Mesendoderm (in vitro differentiated cells): ENCODE measurements at places on chromosomes 1 and 21.

DNA sequence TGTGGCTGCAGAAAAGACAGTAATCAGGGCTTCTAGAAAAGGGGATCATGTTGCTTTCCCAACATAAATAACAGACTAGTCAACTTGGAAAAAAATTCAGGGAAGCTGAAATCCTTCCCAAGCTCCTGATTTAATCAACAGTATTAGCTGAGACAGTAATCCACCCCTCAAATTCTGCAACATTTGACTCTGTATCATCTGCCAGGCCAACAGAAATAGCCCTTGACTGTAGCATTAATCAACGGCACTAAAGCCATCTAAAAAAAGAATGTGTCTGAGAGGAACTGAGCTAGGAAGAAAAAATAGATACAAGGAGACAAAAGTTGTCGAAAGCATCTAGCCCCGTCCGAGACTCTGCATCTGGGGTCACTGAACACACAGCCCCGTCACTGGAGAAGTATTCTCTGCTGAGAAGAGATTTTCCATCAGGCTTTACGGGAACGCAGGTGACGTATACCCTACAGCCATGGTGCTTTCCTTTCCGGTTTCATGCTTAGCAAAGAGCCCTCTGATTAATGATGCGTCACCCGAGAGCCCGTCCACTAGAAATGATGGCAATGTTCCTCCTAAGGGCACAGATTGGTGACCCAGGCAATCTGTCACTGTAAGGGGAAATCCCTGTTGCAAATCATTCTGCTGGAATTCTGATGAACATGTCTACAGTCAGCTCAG is 42.1 kb upstream of the TP53BP2 start:
- DNase-seq = no peak

DNA sequence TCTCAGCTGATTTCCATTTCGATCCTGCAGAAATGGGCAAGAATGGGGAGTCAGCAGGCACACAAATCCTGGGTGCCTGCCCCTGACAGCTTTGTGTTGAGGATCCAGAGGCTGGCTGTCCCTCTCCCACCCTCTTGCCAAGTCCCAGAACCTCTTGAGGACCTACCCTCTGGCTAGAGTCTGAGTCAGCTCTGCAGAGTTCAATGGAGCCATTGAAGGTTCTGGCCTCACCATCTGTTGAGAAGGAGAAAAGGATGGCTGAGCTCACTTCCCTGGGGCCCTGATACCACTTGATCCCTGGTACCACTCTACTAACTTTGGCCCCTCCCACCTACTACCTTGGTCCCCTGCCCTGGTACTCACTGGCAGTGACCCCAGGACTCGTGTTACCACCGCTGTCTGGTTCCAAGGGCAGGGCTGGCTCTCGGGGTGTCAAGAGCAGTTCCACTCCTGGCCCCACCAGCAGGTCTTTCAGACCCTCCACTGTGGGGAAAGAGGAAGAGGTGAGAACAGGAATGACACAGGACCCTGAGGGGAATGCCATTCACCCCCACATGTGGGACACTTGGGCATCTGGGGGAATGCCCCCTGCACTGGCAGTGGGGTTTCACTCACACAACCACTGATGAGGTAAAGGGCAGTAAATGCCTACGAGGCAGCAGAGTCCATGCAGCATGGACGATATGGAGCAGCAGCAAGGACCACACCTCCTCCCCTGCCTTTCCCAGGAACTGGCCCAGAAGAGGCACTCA is 10.5 kb downstream of the RXFP4 start:
- DNase-seq = no peak

GRCh38 chr1:180117764-180118116 is 36.9 kb upstream of the QSOX1 start:
- DNase-seq = no peak

GRCh38 chr21:15539376-15539775 is 190.4 kb upstream of the USP25 start:
- no peak for DNase-seq

DNA sequence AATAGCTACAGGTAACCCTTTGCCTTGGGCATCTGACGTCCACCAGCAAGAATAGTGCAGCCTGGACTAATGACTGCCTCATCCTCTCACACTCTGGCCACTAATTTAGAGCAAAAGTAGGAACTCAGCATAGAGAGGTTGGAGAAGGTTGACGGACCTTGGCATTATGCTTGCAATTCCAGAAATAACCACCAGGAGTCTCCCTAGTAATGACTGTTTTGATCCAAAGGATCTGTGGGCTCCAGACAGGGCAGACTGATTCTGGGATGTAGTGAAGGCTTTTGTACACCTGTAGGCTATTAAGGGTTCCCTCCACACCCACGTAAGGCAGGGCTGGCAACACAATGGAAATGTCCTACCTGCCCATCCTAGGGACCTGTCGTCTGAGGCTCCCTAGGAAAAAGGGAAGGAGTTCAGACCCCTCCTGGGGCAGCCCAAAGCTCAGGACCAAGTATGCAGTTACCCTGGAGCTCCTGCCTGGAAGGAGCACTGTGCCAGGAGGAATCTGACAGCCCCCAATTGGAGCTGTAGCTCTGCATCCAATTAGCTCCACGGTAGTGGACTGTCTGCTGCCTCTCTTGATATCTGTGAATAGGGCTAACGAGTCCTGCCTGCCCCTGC is 91.0 kb upstream of the TMEM51 start:
- peak; percentile 56 for DNase-seq

- DNase-seq = peak; percentile 20
Observed at GRCh38 chr1:183898001-183898396, 93.1 kb downstream of the RGL1 start.

- no peak for DNase-seq
Observed at GRCh38 chr1:21335750-21336224, 45.5 kb upstream of the ECE1 start.

DNA sequence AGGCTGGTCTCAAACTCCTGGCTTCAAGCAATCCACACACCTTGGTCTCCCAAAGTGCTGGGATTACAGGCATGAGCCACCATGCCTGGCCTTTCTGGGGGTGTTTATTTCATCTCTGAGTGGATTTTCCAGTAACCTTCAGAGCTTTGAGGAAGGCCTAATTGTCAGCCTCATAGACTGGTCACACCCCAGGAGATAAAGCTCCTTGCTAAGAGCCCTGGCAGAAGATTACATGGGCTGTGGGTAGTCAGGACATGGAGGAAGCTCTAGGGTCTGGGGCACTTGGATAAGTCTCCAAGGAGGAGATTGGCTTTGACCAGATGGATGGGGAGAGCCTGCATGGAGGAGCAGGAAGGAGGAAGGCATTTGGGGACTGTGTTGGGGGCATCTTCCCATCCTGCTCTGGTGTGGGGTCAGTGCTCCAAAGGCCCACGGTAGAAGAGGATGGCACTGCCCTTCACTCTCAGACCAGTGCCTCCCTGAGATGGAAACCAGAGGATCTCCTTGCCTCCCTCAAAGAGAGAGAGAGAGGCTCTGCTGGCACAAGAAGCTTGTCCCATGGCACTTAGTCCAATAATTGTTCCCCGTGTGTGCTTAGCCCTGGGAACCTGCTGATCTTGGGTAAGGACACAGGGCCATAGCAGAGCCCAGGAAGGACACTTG is 14.7 kb upstream of the GSTM4 start:
- DNase-seq = no peak

- no peak for DNase-seq
Observed at GRCh38 chr1:17120962-17121837, 1.9 kb upstream of the PADI2 start.

GRCh38 chr1:219812086-219812485 is 116.3 kb downstream of the SLC30A10 start:
- peak; percentile 26 for DNase-seq

DNA sequence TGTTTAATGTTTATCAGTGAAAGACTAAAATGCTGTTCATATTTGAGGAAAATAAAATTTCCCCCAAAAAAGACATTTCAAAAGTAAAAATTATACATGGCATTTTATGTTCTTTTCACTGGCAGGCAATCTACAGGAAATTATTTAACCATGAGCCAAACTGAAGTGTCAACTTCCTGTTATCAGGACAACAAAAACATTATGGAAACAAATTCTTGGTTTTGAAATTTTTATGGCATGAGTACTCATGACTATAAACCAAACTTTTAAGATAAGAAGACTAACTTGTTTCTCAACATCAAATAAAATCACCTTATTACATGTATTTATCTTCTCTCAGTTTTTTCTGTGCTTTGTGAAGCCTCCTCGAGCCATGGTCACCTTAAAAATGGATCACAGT is 698.6 kb downstream of the LTN1 start:
- no peak for DNase-seq

- DNase-seq = peak; percentile 74
Observed at GRCh38 chr1:214445831-214446614, 105.4 kb downstream of the PTPN14 start.
